Germinal center (tissue), 1 donor: ENCODE measurements at places on chromosomes 1 and 21.
A peak's percentile ranks its signal among the peaks of the same experiment; 100 is the strongest.

DNA sequence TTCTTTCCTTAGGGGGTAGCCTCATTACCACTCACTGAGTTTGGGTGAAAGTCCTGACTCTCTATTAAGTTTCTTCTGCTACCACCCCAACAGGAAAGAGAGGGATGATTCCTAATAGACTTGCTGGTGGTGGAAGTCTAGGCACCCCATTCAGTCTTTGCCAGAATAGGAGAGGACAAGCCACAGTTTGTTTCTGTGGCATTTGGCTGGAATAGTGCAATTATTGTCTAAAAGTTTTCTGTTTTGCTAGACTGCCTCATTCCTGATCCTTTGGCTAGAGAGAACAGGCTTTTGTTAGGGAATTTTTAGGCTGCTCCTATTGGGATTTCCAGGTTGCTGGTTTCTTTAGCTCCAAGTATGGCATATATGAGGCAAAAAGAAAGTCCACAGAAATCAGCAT, 9.9 kb upstream of the HJV start:
- no peak for DNase-seq

GRCh38 chr1:226702318-226702956, 36.6 kb downstream of the ITPKB start:
- DNase-seq, result no peak

DNA sequence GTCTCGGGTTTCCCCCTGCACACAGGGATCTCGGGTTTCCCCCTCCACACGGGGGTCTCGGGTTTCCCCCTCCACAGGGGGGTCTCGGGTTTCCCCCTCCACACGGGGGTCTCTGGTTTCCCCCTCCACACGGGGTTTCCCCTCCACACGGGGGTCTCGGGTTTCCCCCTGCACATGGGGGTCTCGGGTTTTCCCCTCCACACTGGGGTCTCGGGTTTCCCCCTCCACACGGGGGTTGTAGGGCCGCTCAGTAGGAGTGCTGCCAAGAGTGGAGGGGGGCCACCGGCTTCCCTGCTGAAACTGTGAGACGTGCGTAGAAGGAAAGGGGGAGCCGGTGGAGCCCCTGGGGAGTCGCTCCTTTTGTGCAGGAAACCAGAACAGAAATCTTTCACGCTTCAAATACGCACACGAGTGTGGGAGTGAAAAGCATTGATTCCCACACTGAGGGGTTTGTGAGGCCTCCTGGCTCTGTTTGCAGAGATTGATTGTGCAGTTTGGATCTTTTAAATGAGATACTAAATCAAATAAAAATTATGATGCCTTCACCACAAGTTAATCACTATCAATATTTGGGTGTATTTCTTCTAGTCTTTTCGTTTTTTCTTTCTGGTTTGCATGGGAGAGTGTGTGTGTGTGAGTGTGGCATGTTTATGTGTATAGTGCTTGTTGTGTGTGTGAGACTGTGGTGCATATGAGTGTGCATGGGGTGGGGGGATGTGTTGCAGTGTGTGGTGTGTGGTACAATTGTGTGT, 54.3 kb upstream of the TRAPPC10 start:
- peak; percentile 16 for DNase-seq

DNA sequence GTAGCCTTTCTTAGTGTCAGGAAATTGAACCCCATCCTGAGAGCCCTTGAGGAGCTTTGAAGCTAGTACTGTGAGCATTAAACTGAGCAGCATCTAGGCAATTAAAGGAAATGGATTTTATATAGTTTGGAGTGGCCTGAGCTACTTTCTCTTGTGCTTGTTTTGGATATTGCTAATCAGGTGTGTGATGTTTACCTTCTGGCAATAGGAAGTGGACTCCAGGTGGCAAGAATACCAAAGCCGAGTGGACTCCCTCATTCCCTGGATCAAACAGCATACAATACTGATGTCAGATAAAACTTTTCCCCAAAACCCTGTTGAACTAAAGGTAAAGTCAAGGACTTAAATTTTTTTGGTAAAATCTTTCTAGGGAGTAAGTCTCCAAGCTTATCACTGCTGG, 79.4 kb downstream of the MACF1 start:
- DNase-seq, result no peak

DNA sequence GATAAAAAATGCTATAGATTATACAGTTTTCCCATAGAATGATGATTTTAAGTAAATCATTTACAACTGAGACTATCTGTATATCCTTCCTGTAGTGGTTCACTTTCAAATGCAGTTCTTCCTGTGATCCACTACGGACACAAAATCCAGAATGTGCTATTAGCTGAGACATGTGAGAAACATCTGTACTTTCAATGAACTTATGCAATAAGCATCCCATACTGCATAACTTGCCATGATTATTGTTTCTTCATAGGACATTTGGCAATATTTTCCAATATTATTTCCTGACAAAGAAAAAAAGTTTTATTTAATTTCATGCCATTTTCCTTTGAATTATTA, 83.5 kb upstream of the PRDX6 start:
- no peak for DNase-seq

- DNase-seq, result peak; percentile 79
Measured at GRCh38 chr1:154479764-154480421, 22.1 kb upstream of the TDRD10 start.

DNA sequence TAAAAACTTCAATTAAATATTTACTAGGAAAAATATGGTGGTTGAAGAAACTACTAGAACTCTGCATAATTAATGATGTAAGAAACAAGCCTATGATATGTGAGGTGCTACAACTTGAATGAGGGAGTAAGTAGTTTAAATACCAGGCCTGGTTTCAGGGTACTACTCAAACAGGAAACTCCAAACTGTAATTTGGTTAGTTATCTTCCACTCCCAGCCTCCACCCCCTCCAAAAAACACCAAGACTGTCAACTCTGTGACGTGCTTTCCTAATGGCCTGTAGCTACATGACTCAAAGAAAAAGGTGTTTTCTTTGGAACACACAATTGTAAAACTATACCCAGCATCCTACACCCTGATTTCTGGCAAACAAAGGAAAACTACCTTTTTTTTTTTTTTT, 55.9 kb upstream of the RCC1 start:
- no peak for DNase-seq

GRCh38 chr1:232650845-232651244, 20.9 kb upstream of the SIPA1L2 start:
- no peak for DNase-seq

DNA sequence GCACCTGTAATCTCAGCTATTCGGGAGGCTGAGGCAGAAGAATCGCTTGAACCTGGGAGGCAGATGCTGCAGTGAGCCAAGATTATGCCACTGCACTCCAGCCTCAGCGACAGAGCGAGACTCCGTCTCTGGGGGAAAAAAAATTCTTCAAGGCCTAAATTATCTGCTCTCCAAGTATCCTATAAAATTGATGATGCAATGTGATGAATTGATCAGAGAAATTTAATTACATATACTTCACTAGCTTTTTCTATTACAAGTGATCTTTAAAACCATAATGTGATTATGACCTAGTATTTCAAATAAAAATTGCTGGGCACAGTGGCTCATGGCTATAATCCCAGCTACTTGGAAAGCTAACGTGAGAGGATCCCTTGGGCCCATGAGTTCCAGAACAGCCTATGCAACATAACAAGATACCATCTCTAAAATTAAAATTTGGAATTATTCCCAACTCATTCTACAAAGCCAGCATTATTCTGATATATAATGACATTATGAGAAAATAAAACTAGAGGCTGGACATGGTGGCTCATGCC, 43.7 kb downstream of the ARID4B start:
- no peak for DNase-seq

DNA sequence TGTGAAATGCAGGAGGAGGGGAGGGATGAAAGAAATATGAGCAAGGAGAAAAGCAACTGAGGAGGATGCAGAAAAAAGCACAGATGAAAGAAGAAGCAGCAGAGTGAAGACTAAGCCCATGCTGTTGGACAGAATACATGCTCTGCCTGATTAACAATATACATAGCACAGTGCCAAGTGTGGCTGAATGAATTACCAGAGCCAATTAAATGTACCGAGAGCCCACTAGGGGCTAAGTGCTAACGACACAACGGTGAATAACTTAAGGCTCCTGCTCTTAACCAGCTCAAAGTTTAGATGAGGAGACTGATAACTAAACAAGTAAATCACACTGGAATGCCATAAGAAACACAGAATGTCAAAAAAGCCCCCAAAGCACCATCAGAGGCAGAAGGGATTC, 15.6 kb downstream of the CADM3 start:
- no peak for DNase-seq

GRCh38 chr1:62467092-62467491, 30.2 kb downstream of the USP1 start:
- no peak for DNase-seq

- no peak for DNase-seq
Measured at GRCh38 chr1:116268211-116268610, 104.8 kb upstream of the ATP1A1 start.

GRCh38 chr21:36816561-36817130, 117.7 kb downstream of the SIM2 start:
- DNase-seq, result no peak

- DNase-seq, result no peak
Measured at GRCh38 chr1:183228347-183229220, 42.5 kb downstream of the LAMC2 start.

GRCh38 chr1:245404952-245405351, 250.2 kb downstream of the KIF26B start:
- no peak for DNase-seq

- no peak for DNase-seq
Measured at GRCh38 chr1:154867841-154868605, 2.1 kb downstream of the KCNN3 start.

- no peak for DNase-seq
Measured at GRCh38 chr21:43370091-43370658, 56.8 kb downstream of the SIK1 start.

DNA sequence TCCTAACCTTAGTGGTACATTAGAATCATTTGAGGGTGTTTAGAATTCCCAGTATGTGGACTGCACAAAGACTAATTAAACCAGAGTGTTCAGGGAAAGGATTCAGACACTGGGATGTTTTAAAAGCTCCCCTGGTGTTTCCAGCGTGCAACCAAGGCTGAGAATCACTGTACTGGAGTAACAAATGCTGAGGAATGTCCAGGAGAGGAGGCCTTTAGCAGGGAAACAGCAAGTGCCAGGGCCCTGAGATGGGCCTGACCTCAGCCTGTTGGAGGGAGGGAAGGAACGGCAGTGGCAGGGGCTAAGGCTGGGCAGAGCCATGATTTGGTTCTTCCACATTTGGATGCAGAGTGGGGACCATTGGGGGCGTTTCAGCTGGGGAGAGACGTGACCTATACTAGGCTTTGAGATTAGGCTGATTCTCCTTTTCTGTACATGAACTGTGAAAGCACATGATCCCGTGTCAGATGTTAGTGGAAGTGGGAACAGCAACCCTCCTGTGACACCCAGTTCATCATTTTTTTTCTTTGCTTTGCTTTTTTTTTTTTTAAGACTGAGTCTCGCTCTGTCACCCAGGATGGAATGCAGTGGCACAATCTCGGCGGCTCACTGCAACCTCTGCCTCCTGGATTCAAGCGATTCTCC, 49.3 kb downstream of the KANK4 start:
- no peak for DNase-seq

- DNase-seq, result no peak
Measured at GRCh38 chr21:35314857-35315582, 265.9 kb upstream of the RUNX1 start.

- no peak for DNase-seq
Measured at GRCh38 chr1:241612533-241613477, 27.4 kb downstream of the CHML start.

GRCh38 chr1:248906753-248907661, 972 bp downstream of the PGBD2 start:
- no peak for DNase-seq

DNA sequence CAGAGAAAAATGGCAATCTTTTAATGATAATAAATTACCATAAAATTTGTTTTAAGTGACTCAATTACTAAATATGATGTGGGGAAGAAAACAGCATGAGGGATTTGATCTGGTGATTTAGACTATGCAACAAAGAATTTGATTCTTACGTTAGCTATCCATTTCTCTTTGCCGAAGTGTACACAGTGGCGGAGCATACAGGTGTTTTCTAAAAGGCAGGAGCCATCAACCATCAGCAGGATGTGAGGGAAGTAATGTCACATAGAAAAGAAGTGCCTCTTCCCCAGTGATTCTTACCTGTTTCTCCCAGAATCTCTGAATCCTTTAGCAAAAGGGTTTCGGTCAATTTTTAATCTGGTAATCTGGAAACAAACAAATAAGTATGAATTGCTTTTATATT, 74.3 kb downstream of the TBX15 start:
- DNase-seq, result no peak

GRCh38 chr1:84298684-84299535, 2.6 kb upstream of the SAMD13 start:
- DNase-seq, result peak; percentile 49

DNA sequence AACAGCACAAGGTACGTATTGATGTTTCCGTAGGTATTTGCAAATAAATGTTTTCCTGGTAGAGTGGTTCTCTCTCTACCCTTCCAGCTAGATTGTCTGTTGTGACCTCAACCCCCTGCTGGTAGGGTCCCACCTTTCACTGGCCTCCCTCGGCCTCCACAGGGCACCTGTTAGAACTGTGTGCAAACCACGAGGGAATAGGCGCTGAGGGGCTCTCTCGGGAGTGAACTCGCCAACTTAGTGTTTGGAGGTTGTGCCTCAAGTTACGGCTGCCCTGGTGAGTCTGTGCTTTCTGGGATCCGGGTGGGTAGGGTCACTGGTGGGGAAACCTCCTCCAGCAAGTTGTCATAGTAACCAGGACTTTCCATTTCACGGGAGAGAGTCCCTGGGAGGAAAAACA, 204.7 kb upstream of the EDN2 start:
- no peak for DNase-seq

GRCh38 chr1:198933515-198934222, 294.8 kb downstream of the PTPRC start:
- no peak for DNase-seq

GRCh38 chr1:219806020-219806419, 122.3 kb downstream of the SLC30A10 start:
- no peak for DNase-seq

GRCh38 chr1:42658877-42659337, 684 bp downstream of the PPIH start:
- DNase-seq, result no peak

DNA sequence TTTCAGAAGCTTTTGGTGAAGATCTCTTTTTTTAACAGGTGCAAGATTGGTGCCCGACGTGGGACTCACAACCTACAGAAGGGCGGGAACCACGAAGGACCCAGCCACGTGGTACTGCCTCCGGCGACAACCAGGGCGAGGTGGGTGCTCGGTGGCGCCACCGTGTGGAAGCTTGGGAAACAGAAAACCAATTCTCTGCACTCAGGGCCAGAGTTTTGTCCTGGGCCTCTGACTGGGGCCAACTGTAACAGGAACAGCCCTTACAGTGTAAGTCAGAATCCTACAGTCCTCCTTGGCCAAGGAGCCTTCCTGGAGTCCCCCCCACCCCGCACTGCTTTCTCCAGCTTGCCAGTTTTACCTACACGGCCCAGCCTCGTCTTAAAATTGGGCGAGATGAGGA, 11.6 kb upstream of the S100A7A start:
- DNase-seq, result peak; percentile 55
